ENCODE measurements at places on chromosomes 1 and 21. TPM values are rescaled to one million over a fixed set of nuclear protein-coding genes. Genes with fewer than 3 reads are reported as not detected.

The WDR64 gene
- total RNA-seq, result 0.24 TPM

The NID1 gene
- total RNA-seq, result 33.8 TPM

The CCDC30 gene
- 0.13 TPM for total RNA-seq

GRCh38 chr1:151534662-151535278, 5.3 kb upstream of the TUFT1 start:
- peak; percentile 80 for DNase-seq

The ETV3L gene
- not detected for total RNA-seq

Data from SJSA1 (cell line).